Urothelium cell line (cell line): ENCODE measurements at places on chromosomes 2 and 18.

DNA sequence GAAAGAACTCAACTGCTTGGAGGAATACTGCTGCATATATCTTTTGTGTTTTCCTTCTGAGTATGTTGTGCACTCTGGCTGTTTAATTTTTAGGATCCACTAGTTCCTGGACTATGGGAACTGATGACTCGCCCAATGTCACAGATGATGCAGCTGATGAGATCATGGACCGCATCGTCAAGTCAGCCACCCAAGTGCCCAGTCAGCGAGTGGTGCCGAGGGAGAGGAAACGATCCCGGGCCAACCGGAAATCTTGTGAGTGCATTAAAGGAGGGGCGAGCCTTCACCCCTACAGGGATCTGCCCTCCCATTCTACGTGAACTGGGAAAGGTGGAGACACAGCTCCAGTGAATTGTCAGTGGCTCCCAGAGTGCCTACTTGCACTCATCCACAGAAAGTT is 59.6 kb downstream of the TPGS2 start:
- no peak for DNase-seq

GRCh38 chr2:27000228-27000627 is 29.8 kb downstream of the MAPRE3 start:
- no peak for DNase-seq

DNA sequence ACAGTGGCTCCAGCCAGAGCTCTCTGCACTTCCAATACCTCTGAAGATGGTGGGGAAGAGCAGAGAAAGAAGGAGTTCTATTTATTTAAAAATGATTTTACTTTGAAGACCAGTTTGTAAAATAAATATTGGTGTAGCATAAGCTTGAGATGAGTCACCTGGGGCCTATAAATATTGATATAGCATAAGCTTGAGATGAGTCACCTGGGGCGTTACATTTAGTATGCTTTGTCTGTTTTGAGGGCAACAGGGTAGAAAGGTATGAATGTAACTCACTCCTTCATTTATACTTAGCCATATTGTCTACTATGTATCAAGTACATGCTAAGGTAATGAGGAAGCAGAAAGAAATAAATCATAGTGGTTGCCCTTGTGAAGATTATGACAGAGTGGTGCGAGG is 7.7 kb upstream of the SULT1C4 start:
- no peak for DNase-seq

DNA sequence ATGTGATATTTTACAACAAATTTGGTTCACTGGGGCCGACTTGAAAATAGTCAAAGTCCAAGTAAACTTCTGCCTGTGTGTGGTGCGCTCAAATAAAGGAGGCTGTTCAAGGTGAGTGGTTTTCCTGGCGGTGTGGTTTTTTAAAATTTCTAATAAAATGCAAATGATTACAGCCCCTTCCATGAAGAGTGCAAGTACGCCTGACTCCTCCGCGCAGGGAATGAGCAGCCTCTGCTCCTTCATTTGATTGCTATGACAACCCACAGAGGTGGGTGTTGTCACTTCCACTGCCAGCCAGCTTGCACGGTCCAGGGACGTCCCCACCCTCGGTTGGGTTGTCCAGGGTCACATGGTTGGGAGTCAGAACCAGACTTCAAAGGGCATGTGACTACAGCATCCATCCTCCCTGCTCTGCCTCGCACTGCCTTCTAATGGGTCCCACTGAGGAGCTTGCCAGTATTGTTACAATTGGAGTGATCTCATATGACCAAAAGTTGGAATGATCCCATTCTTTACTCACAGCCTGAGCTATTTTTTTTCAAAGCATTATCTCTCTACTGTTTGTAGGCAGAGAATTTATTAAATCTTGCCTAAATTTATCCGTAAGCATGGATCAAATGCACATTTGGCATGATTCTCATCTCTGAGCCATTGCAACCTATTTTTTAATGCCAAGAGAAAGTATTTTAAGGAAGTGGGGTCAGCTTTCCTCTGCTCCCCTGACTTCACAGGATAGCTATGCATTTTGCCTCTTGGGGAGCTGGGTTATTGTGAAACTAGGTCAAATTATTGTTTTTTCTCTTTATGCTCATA is 121.3 kb downstream of the AGAP1 start:
- DNase-seq, result no peak

GRCh38 chr2:4098137-4098536 is 394.8 kb downstream of the DCDC2C start:
- no peak for DNase-seq

- no peak for DNase-seq
These were observed 159.0 kb downstream of the ZFP36L2 start for GRCh38 chr2:43067254-43068040.

- no peak for DNase-seq
These were observed 148.9 kb upstream of the CCDC195 start for GRCh38 chr2:224865016-224865415.
